ENCODE measurements at places on chromosomes 16 and 17.
A peak's percentile ranks its signal among the peaks of the same experiment; 100 is the strongest.

GRCh38 chr16:83728492-83728891 is 79.3 kb upstream of the HSBP1 start:
- DNase-seq, result no peak

DNA sequence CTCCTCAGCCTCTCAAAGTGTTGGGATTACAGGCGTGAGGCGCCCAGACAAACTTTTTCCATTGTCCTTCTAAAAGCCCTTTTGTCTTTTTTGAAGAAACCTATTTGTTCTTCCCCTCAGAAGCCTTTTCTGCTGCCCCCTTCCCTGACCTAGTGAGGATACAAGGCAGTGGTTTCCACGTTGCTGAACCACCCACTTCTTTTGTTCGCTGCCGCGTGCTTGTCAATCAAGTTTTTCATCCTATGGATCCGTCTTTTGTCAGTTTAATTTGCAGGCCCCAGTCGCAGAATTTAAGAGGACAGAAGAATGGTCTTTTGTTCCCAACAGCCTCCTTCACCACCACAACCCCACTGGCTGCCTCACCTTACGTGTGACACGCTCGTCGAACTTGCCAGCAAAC is 20.2 kb upstream of the GNG13 start:
- DNase-seq, result no peak

- DNase-seq, result no peak
Measured at GRCh38 chr17:35799942-35800341, 4.5 kb upstream of the MMP28 start.

GRCh38 chr17:75152922-75153779 is 1.2 kb downstream of the JPT1 start:
- peak; percentile 6 for DNase-seq

DNA sequence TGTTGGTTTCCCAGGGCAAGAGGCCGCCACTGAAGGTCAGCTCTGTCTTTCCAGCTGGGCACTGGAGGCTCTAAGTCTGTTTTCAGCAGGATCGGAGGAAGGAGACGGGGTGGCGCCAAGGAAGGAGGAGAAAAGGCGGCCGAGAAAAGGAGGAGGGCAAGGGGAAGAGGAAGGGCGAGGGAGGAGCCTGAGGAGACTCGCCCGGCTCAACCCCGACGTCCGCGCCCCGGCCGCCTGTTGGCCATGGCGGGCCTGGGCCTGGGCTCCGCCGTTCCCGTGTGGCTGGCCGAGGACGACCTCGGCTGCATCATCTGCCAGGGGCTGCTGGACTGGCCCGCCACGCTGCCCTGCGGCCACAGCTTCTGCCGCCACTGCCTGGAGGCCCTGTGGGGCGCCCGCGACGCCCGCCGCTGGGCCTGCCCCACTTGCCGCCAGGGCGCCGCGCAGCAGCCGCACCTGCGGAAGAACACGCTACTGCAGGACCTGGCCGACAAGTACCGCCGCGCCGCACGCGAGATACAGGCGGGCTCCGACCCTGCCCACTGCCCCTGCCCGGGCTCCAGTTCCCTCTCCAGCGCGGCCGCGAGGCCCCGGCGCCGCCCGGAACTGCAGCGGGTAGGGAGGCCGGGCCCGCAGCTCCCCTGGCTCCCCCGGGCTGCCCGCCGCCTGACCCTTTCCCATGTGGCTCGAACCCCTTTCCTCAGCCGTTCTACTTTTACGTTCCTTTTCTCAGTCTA is at the start of gene RNF135:
RNF135 (plus strand) TSS at position 209 of the 737 bp plus-strand sequence; CDS start at position 244, 35 bp downstream.
- DNase-seq, result peak; percentile 46

GRCh38 chr16:30694926-30695693 is 3.9 kb upstream of the SRCAP start:
- DNase-seq, result no peak

DNA sequence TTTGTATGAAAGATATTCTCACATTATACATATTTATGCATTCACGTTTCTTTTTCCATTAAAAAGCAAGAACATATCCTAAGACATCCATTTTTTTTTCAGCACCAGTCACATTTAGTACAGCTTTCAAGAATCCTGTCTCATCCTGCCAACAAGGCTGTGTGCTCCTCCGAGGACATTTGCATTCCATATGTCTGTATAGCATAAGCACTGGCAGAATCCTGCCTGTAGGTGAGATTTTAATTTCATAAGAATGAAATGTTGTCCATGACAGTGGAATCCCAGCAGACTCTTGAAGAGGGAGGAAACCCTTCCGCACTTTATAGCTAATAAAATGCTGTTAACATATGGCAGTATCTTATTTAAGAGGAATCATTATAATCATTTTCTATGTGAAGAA is 2.9 kb upstream of the PMP22 start:
- no peak for DNase-seq
